D341Med (cell line): ENCODE measurements at places on chromosomes 11 and 22.

DNA sequence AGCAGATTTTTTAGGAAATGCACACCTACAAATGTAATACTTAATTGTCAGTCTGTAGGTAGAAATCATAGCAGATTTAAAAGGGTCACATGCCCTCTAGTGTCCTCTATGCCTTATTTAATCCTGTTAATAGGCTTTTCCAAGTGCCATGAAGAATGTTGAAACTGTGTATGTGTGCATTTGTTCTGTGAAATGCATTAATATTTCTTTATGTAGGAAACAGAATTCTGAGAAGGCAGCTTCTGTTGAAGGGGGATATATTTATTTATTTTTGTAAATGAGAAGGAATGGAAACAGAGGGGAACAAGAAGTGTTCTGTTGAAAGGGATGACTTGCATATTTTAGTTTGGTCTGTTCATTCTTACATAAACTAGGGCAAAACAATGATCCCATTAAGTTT lies 51.0 kb downstream of the SVIP start:
- no peak for DNase-seq

GRCh38 chr11:120184371-120184945 lies 26.4 kb upstream of the OAF start:
- DNase-seq = no peak

- DNase-seq = no peak
These were observed 87.8 kb downstream of the FEZ1 start for GRCh38 chr11:125408311-125408711.

DNA sequence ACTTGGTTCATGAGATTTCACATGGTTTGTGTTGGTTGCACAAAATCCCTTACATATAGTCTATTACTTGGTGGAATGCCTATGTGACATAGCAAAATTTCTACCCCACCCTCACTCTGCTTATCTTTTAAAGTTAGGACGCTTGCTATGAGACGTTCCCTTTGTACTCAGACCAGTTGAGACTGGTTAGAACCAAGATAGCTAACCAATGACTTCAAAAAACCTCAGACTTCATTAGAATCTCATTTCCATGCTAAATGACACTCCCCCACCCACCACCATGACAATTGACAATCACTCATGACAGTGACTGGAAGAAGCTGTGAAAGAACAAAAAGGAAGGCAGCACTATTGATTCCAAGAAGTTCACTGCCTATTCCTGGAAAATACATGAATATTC lies 313.6 kb downstream of the ETS1 start:
- no peak for DNase-seq

GRCh38 chr11:36012455-36012854 lies 68.6 kb downstream of the LDLRAD3 start:
- no peak for DNase-seq

DNA sequence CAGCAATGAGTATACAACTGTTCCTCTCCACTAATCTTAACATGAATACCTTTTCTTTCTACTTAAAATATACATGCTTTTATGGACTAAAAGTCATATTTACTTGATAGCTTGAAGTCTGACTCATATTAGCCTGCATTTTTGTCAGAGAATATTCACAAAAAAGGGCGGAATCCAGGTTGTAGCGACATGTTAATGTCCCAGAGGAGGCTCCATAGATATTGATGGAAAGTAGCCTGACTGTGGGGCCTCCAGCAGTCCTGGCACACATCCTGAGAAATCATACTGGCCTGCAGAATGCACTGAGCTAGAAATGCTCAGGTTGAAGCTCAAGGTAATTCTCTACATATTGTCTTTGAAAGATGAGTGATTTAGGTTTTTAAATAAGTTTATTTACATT lies 1051.1 kb downstream of the NTM start:
- DNase-seq = no peak

DNA sequence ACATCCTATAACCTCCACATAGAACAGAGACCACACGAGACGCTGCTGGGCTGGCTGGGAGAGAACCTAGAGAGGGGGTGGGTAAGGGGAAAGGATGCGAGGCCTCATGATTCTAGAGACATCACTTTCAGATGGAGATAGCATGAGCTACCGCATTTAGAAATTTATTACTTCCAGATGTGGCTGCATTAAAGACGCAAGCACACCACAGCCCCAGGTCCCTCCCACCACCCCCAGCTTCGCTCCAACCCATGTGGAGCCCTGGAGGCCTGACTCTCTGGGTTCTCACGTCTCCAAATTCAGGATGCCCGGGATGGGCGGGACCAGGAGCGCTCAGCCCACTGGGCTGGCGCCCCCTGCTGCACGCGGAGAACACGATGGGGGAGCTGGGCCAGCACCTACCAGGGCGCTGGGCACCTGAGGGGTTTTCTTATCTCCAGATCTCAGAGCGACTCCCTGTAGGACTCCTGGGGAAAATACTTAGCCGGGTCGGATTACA lies 13.6 kb downstream of the MRPL21 start:
- peak; percentile 54 for DNase-seq

GRCh38 chr22:23877566-23877965 lies 16.6 kb upstream of the MIF start:
- DNase-seq = no peak

GRCh38 chr11:6617315-6617781 lies 1.9 kb downstream of the TPP1 start:
- DNase-seq = no peak

- no peak for DNase-seq
These were observed 14.3 kb downstream of the BIRC2 start for GRCh38 chr11:102361086-102362031.

GRCh38 chr11:69860796-69861445 lies 41.7 kb upstream of the FGF3 start:
- no peak for DNase-seq

GRCh38 chr11:120029321-120029720 lies 108.6 kb downstream of the TRIM29 start:
- no peak for DNase-seq

- DNase-seq = no peak
These were observed 10.5 kb downstream of the DNAJB13 start for GRCh38 chr11:73961321-73961720.

- DNase-seq = no peak
These were observed 6.4 kb downstream of the CDC42EP2 start for GRCh38 chr11:65321076-65321475.

GRCh38 chr11:128796270-128796669 lies 70.8 kb downstream of the KCNJ1 start:
- no peak for DNase-seq

DNA sequence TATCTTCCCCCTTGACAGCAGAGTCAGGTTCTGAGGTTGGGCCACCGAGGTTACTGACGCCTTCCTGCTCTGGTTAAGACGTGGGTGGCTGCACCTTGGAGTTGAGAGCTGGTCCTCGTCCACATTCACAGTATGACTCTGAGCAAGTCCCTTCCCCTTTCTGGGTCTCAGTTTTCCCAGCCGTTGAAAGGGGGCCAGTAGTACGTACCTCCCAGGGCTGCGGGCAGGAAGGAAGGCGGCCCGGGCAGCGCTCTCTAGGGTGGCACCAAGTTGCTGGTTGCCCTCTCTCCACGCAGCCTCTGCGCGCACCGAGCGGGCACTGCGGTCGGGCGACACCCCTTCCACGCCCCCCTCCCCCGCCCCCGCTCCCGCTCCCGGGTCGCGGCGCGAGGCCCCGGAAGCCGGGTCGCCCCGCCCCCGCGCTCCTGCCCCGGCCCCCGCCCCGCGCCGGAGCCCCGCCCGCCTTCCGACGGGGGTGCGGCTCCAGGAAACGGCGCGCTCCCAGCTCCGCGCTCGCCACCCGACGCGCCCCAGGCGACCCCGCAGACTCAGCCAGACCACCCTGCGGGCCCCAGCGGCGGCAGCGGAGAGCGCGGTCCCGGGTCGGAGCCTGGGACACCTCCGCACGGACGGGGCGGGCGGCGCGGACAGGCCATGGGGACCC lies at the start of gene EHBP1L1:
TSS of gene EHBP1L1 (plus strand) at position 486 of the 664 bp plus-strand sequence. CDS start 250 bp downstream, outside the sequence.
- peak; percentile 72 for DNase-seq

GRCh38 chr11:123103326-123103980 lies 41.5 kb upstream of the HSPA8 start:
- peak; percentile 57 for DNase-seq

DNA sequence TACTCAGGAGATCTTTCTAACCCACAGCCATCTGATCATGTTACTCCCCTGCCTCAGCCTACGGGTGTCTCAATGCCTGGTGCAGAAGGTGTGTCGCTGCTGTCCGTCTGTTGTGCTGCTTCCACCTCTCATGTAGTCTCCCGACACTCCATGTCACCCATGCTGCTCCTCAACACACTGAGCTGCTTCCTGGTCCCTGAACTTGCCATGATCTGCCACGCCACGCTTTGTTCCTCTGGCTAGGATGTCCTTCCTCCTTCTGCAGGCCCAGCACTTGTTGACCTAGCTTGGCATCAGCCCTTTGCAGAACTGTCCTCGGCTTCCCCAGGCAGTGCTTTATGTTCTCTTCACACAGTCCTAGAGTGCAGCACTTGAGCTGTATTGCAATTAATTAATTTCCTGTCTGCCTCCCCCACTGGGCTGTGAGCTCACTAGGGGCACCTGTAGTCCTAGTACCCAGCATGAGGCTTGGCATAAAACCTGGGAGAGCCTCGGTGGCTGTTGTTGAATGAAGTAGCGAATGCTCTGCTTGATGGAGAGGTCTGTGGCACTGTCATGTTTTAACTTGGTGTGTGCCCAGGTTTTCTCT lies 9.5 kb downstream of the GTPBP1 start:
- DNase-seq = no peak

DNA sequence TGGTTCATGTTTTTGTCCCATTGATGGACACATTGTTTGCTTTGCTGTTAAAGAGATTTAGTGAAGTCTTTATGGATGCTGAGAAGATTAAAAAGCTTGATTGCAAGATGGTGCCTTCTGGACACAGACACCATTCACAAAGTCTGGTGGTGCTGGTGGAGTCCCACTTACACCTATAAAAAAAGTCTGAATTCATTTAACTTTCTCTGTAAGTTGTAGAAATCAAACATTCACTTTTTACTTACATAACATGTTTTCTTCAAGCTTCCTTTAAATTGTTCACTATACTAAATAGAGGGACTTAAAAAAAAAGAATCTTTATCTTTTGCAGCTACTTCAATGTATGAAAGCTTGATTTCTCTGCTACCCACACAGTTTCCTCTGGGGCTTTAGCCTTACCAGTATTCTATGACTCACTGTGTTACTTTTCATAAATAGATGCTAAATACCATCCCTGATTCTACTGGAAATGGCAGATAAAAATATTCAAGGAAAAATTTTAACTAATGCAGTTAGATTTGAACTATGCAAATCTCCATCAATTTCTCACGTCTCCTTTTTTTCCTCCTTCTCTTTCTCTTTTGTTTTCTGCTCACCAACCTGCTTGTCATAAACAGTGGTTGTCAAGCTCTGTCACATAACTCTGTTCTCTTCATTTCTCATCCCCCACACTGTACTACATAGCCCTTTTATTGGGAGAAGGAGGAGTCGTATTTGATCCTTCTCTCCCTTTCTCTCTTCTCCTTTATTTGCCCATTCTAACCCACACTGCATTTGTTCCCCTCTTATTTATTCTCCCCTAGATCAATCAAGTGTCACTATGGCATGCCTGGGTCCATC lies 89.7 kb downstream of the FAM76B start:
- DNase-seq = no peak

GRCh38 chr22:46068593-46069491 lies 81.5 kb upstream of the PPARA start:
- DNase-seq = no peak

DNA sequence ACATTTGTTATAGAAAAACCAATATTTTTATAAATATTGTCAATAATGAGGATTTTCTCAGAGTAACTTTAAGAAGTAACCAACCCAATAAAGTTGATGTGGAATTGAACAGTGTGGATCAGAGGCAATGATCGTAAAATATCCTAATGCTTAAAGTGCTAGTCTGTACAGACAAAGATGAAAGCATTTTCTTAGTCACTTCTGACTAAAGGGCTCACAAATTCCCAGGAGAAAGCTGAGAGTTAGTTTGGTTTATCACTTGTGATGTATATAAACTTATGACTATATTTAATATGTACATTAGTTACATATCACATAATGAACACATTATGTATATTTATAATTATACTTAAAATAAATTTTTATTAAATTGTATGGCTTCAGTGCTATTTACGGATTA lies 25.4 kb upstream of the DDI1 start:
- no peak for DNase-seq

DNA sequence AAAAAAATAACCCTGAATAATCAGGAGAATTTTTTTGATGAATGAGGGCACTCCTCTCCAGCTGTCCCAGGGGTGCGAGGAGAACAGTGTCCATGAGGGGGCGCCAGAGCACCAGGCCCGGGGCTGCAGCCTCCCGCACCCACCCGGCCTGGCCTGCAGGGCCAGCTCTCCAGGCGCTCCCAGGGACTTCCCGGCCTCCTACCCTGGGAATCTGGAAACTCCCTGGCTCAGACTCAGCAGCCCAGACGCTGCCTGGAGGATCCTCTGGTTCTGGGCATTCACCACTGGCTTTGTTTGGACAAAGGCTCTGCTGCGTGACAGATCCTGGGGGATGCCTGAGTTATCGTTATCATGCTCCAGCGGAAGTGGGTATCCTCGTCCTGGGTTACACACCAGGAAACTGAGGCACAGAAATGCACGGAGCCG lies 31.0 kb downstream of the MCM5 start:
- DNase-seq = peak; percentile 96

DNA sequence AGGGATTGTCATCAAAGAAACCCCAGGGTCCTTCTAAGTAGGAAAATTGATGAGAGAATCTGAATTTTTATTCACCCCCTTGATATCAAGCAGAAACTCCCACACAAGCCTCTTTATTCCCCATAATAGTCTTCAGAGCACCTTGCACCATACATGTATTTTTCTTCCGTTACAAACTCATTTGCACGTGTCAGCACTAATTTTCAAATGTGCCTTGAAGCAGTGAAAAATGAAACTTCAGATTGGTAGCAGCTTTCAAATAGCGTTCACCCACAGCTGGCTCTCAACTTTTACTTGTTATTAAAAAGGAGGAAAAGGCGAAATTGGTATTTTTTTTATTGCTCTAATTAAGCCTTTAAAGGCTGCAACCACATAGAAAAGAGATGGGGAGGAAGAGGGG lies 343.0 kb upstream of the TENM4 start:
- DNase-seq = no peak

DNA sequence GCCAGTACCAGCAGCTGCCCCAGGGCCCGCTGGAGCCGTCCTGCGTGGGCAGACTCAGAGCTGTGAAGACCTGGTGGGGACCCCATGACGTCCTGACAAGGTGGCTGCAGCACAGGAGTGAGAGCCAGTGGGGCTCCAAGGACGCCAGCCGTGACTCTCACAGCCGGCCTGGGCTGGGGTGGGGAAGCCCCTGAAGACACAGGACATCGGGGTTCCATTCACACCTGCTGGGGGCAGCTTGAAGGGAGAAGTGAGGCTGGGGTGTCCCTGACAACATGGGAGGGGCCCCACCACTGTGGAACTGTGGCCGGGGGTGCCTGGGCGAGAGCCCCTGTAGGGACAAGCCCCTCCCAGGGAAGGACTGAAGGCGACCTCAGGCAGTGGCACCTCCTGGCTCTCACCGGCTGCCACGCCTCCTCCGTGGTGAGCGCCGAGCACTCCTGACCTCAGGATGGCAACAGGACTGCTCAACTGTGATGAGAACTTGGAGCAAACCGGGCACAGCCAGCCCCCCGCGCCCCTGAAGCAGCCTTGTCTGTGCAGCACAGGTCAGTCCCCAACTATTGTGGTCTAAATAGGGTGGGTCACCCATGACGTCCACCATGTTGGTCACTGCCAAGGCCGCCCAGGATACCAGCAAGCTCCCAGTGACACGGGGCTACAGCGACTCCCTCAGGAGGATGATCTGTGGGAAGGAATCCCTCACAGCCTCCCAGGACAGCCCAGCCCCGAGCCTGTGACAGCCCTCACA lies 22.7 kb upstream of the IL17REL start:
- no peak for DNase-seq

GRCh38 chr11:6566704-6567370 lies 36.6 kb downstream of the RRP8 start:
- DNase-seq = no peak
